Caki2 (cell line): ENCODE measurements at places on chromosomes 7 and 10. TPM values are rescaled to one million over a fixed set of nuclear protein-coding genes. Genes with fewer than 3 reads are reported as not detected.

SOSTDC1 gene
- total RNA-seq, result 0.26 TPM in 1 of 2 replicates, not detected in the other

DENND2A gene
- total RNA-seq, result 0.34 and 0.75 TPM in 2 replicates

MINPP1 gene
- 34.9 and 35.9 TPM in 2 replicates for total RNA-seq

HMX3 gene
- total RNA-seq, result not detected in 2 replicates

SEMA3A gene
- total RNA-seq, result 10.2 and 26.6 TPM in 2 replicates

SCD gene
- total RNA-seq, result 97.2 and 98.9 TPM in 2 replicates

DNA sequence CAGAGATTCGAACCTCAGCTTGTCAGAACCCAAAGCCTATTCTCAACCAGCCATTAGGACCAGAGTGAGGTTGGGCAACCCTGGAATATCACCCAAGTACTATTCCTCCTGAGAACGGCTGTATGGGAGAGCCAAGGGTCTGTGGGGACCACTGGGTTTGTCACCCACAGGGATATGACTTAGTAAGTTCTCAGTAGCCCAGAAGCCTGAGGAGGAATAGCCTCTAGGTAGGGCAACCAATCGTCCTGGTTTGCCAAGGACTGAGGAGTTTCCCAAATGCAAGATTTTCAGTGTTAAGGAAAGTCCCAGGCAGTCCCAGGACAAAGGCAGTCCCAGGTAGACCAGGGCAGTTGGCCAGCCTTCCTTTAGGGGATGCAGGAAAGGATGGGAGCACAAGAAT is 46.7 kb downstream of the PNLIPRP2 start:
- no peak for DNase-seq

DNA sequence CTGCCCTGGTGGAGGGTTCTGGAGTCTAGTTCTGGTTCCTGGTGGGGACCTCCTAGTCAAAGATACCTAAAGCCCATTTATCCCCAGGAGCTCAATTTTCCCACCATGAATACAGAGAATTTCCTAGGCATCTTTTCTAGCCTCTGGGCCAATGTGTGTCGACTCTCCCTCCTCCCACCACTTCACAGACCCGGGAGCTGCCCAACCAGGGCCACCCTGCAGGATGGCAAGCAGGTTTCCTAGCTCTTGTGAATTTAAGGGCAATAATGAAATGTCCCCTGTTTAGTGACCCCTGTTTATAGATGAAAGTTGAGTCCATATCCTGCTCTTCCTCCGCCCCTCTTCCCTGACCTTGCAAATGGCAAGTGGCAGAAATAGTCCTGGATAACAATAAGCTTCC is 9.4 kb downstream of the DLX5 start:
- DNase-seq, result no peak

DNA sequence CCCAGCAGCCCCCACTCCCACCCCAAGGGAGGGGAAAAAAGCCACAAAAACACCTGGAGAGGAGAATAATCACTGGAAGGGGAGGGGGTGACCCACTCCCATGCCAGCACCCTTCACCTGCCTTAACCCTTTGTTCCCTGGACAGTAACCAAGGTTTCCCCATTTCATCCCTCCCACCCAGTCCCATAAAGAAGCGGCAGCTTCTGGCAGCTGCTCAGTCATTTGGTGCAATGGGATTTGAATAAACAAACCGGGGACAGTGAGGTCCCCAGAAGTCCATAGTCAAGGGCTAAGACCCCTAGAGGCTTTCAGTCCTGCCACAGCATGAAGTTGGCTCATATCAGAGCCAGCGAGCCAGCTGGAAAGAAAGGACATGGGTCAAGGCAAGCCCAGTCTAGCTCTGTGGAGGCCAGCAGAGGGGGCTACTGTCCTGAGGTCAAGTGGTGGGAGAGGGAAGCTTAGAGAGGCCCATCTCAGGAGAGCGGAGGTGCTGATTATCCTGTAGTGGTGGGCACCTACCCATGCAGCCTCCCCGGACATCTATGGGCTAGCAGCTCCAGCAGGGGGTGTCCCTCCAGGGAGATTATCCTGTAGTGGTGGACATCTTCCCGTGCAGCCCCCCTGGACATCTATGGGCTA is 58.9 kb upstream of the LBX1 start:
- DNase-seq, result no peak

GRCh38 chr7:45391618-45392451 is 182.3 kb upstream of the ADCY1 start:
- DNase-seq, result no peak
